ENCODE measurements at places on chromosomes 6 and 20. TPM values are rescaled to one million over a fixed set of nuclear protein-coding genes. Genes with fewer than 3 reads are reported as not detected.

The RBM24 gene
- 0.13 TPM for total RNA-seq

The LY86 gene
- not detected for total RNA-seq

The BHLHE23 gene
- not detected for total RNA-seq

The FBXO30 gene
- 10.2 TPM for total RNA-seq

The ARMH2 gene
- total RNA-seq, result not detected

The SIRPD gene
- total RNA-seq, result not detected

The GPX5 gene
- not detected for total RNA-seq

The TASP1 gene
- total RNA-seq, result 16.0 TPM

The RHAG gene
- not detected for total RNA-seq

The CLIC5 gene
- total RNA-seq, result not detected

The OPRL1 gene
- under 0.01 TPM for total RNA-seq

The TRIM10 gene
- not detected for total RNA-seq

The IGF2R gene
- total RNA-seq, result 220 TPM

The KIAA1755 gene
- total RNA-seq, result not detected

The GFOD1 gene
- total RNA-seq, result 16.3 TPM

The RGS17 gene
- 4.7 TPM for total RNA-seq

The GSTA3 gene
- total RNA-seq, result not detected

The SLC17A2 gene
- not detected for total RNA-seq

The NRSN2 gene
- 2.1 TPM for total RNA-seq

The UNC93A gene
- not detected for total RNA-seq

The MCHR2 gene
- not detected for total RNA-seq

The NMBR gene
- not detected for total RNA-seq

The GJA10 gene
- total RNA-seq, result not detected

The IL17F gene
- total RNA-seq, result not detected

The AVP gene
- total RNA-seq, result not detected

The ADGRF5 gene
- not detected for total RNA-seq

The KCNB1 gene
- not detected for total RNA-seq

The ADAM33 gene
- 0.53 TPM for total RNA-seq

The SYCP2L gene
- total RNA-seq, result 0.26 TPM

The FOXS1 gene
- not detected for total RNA-seq

The EDN1 gene
- total RNA-seq, result 2.9 TPM

The SYNGAP1 gene
- total RNA-seq, result 0.90 TPM

The EBF4 gene
- total RNA-seq, result 0.64 TPM

The DAAM2 gene
- total RNA-seq, result under 0.01 TPM

The RING1 gene
- total RNA-seq, result 50.7 TPM

The HBS1L gene
- total RNA-seq, result 114 TPM

The SLC22A3 gene
- 8.6 TPM for total RNA-seq

The GPR6 gene
- total RNA-seq, result not detected

The CHRNA4 gene
- not detected for total RNA-seq

Data from bronchial epithelial cell (primary cell).